ENCODE measurements at places on chromosomes 11 and 22.

GRCh38 chr11:92861634-92862033 is 107.8 kb upstream of the MTNR1B start:
- DNase-seq = no peak

- DNase-seq = no peak
These were observed 92.0 kb downstream of the SLC17A6 start for GRCh38 chr11:22430141-22430541.

- no peak for DNase-seq
These were observed 101.7 kb downstream of the ATM start for GRCh38 chr11:108324587-108324986.

DNA sequence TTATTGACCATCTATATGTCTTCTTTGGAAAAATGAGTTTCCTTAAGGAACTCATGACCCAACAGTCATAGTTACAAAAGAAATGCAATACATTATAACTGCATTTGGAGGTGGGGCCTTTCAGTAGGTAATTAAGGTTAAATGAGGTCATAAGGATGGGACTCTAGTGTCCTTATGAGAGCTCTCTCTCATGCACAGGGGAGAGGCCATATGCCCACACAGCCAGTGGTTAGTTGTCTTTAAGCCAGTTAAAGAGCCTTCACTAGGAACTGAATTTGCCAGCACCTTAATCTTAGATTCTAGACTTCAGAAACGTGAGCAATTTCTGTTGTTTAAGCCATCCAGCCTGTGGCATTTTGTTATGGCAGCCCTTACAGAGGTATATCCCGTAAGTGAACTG is 27.3 kb downstream of the INTS4 start:
- no peak for DNase-seq

DNA sequence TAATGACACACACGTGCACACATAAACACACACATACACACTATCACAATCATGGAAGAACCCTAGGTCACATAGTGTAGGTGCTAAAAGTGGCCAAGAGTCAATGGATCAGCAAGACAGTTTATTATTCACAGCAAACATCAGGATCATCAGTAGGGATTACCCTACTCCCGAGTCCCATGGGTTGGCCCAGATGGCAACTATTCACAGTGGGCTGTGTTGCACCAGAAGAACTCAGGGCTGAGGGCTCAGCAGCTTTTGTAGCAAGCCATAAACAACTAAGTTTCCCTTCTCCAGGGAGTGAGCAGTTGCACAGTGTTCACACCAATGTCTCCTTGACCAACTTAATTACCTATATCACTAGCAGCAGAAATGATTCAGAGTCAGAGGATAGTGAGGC is 20.8 kb downstream of the PRDM11 start:
- DNase-seq = no peak

GRCh38 chr11:47714554-47715081 is 551 bp downstream of the AGBL2 start:
- no peak for DNase-seq

- no peak for DNase-seq
These were observed 7.7 kb upstream of the MALAT1 start for GRCh38 chr11:65491163-65491465.

DNA sequence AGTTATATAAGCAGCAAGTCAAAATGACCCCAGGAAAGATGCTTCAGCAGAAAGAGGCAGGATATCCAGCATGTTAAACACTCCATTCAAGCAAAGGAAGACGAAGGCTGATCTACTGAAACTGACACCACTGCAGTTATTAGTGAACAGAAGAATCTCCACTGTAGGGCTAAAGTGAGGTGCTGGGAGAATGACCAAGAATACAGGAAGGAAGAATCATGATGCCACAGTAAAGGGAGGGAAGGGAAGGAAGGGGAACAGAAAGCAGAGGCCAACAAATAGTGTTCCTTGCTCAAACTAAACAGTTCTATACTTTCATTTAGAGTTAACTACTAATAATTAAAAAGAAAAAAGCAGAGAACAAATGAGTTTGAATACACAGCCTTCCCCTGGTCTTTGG is 92.5 kb downstream of the SIK3 start:
- no peak for DNase-seq

DNA sequence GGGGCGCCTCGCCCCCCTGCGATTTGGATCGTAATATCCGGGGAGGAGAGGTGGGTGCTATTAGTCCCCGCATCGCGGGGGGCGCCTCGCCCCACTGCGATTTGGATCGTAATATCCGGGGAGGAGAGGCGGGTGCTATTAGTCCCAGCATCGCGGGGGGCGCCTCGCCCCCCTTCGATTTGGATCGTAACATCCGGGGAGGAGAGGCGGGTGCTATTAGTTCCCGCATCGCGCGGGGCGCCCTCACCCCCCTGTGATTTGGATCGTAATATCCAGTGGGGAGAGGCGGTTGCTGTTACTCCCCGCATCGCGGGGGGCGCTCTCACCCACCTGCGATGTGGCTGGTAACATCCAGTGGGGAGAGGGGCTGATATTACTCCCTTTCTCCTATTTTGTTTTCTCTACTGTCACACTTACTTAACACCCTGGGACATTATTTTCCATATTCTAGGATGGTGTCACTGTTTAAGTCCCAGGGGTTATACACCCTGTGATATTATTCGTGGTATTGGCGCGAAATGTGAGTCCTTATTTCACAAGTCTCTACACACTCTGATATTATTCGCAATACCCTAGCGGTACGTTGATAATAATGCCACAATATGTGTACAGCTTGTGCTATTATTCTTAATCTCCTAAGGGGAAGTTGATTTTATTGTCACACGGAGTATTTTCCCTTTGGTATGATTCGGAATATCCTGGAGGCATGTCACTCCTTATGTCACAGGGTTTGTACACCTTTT is 57.8 kb upstream of the ALDH3B2 start:
- DNase-seq = no peak

- no peak for DNase-seq
These were observed 6.8 kb downstream of the NAA40 start for GRCh38 chr11:63945477-63946163.

DNA sequence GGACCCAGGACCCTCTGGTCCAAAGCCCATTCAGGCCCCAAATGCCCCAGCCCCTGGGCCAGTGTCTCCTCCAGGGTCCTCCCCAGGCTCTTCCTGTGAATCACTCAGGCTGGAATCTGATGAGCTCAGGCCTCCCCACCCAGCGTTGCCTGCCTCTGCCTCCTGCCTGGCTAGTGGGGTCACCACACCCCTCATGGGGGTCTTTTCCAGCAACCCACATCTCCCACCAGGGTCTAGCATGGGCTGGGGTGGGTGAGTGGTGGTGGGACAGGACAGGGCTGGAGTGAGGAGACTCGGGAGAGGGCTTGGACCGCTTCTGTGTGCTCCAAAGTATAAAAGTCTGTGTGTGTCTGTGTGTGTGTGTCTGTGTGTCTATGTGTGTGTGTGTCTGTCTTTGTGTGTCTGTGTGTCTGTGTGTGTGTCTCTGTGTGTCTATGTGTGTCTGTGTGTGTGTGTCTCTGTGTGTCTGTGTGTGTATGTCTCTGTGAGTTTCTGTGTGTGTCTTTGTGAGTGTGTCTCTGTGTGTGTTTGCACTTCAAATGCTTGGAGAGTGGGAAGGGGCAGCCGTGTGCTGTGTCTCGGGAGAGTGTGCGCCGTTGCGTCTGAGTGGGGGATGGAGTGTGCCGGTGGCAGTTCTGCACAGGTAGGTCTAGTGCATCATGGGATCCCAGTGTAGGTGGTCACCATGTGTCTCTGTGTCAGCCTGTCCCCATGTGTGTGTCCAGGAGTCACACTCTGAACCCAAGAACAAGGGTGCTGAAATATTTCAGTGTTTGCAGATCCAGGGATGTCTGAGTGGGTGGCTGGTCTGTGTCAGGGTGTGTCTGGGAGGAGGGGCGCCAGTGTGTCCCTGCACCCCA is 8.8 kb downstream of the RIN1 start:
- peak; percentile 17 for DNase-seq

DNA sequence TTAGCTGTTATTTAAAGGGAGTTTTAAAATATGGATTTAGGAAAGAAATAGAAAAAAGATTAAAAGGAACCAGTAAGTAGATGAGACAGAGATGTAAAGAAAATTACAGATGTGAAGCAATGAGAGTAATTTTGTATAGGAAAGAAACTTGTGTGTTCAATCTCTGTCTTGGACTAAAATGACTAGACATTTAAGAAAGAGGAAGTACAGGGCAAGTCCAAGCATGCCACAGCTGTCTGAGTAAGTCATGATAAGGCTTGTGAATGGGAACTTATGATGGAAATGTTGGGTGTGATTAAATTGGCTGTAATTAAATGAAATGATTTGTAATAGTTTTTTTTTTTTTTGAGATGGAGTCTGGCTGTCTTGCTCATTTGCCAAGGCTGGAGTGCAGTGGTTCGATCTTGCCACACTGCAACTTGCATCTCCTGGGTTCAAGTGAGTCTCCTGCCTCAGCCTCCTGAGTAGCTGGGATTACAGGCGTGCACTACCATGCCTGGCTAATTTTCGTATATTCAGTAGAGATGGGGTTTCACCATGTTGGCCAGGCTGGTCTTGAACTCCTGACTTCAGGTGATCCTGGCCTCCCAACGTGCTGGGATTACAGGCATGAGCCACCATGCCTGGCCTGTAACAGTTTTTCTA is 5.9 kb upstream of the ACY3 start:
- DNase-seq = no peak

DNA sequence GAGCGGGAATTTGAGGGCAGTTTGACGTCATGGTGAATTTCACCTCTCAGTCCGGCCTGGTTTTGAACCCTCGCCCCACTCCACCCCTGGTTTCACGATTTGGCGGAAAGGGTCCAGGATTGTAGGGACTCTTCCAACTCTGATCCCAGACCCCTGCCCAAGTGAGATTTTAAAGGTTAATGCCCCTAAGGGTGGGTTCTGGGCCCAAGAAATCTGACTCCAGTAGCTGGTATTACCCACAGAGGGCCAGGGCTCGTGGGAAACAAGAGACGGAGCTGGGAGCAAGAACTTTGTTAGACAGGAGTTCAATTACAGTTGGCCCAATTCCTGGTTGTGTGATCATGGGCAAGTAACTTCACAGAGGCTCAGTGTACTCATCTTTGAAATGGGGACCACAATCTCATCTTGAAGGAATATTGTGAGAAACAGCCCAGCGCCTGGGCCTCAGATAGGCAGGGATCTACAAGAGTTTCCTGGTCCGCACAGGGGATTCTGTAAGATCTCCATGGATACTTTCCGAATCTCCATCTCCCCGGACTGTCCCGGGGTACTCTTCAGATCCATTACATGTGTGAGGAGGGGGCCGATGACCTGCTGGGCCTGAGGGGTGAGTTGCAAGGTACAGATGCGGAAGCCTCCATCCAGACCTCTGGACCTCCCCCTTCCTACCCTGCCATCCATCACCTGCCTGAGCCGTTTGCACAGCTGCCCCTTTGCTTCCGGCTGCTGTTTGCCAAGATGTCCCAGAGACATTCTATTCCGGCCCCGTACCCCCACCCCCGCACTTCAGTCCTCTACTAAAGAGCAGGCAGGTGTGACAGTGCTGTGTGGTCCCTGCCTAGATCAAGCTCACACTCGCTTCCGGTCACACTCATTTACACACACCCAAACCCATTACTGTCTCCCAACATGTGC is 687 bp upstream of the CALCA start:
- DNase-seq = no peak

DNA sequence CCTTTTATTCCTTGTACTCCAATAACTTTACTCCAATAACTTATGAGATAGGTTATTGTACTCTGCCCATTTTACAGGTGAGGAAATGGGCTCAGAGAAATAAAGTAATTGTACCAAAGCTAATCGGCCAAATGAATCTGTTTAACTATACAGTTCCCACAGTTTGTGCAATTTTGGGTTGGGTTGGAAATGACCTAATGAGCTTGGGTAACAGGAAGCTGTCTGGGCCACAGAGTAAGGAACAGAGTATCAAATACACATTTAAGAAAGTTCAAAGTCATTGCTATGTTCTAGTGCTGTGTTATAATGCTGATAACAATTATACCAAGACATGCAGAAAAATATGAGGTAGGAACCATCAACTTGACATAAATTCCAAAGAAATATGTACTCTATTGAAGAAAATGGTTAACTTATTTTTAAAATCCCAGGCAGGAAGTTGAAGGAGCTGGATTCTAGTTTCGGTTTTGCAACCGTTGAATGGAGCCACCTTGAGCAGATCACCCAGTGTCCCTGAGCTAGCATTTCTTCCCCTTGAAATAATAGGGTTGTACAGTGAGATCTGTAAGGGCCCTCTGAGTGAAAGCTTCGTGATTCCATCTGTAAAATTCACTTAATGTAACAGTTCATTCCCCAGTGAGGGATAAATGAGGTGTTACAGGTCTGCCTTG is 360.9 kb upstream of the NARS2 start:
- DNase-seq = no peak

DNA sequence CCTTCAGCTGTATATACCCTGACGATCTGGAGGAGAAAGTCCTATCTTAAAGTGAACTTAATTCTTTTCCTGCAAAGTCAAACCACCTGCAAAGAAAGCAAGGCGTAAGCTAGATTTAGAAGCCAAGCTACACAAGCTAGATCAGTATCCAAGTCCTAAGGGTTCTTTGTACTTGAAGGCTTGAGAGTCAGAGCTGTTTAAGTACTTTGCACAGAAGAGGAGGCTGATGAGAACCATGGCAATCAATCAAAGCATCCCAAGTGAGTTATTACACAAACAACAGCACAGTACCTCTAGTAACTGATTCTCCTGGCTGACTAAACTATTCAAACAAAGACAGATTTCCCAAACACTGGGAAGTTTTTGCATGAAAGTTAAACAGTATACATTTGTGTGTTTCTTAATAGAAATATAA is 1.9 kb downstream of the CDON start:
- no peak for DNase-seq

GRCh38 chr22:25061134-25061533 is 108.6 kb downstream of the KIAA1671 start:
- DNase-seq = no peak

Measured in GOT3 (cell line).